Activated naive CD4-positive, alpha-beta T cell (primary cell): ENCODE measurements at places on chromosomes 6 and 20.

- no peak for DNase-seq
These were observed 30.6 kb downstream of the PREP start for GRCh38 chr6:105372142-105372848.

DNA sequence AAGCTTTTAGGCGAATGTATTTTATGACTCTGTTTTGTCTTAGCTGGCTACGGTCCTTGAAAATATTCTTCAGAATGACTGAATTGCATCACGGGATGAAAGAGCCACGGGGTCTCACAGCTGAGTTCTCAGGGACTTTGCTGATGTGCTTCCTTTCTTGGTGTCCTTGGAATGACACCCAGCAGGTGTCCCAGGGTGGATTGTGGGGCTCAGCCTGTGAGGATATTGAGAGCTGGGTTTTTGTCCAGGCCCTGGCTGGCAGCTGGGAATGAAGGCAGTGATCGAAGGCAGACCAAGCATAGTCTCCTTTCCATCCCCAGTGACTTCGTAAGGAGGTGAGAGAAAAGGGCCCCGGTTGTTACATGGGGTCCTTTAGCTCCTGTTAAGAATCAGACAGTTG, 18.8 kb upstream of the MAPK13 start:
- DNase-seq = no peak

DNA sequence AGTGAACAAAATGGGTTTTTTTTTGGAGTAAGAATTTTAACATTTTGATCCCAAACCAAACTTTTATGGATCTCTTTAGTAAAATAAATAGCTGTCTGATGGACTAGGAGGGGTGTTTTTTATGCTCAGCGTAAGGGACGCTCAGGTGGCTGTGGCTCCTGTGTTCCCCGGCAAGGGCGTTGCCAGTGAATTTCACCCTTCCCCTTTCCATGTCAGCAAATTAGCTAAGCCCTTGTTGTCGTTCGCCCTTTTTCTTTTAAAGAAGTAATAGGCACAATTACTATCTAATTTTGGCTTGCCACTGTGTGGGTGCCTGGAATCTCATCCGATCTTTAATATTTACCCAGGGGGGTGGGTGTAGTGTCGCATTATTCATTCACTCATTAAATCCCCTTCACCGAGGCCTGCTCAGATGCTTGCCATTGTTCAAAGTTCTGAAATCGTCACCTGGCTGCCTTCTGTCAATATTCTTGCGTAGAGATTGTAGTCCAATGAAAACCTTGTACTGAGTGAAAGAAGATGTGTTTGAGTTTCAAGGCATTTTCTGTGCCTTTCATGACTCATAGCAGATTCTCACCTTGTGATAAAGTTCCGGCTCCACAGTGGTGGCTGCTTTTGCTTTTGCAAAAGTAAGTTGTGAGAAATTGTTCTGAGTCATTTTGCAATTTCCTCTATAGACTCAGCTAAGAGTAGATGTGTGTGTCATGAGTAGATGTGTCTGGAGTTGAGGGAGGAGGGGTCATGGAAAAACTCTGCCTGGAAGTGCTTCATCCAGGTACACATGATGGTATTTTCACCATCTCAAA, 40.0 kb upstream of the CLDN20 start:
- no peak for DNase-seq

GRCh38 chr20:61949714-61950640, 115.7 kb downstream of the TAF4 start:
- DNase-seq = no peak

DNA sequence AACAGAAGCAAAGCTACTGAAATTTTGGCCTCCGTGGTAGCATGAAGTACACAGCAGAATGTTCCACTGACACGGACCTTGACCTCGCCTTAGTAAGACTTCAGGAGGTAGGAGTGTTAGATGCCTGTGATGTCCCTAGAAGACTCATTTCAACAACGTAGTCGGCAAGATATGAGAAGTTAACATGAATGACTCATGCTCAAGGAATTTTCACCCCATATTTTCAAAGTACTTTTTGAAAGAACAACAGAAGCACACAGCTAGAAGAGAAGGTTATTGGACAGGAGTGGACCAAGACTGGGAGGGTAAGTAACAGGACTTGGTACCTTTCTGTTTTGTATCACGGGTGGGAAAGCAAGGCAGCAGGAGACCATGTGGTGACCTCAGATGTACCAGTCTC, 78.0 kb downstream of the DZANK1 start:
- DNase-seq = no peak

- no peak for DNase-seq
These were observed 189.3 kb downstream of the ERMARD start for GRCh38 chr6:169940481-169941271.

DNA sequence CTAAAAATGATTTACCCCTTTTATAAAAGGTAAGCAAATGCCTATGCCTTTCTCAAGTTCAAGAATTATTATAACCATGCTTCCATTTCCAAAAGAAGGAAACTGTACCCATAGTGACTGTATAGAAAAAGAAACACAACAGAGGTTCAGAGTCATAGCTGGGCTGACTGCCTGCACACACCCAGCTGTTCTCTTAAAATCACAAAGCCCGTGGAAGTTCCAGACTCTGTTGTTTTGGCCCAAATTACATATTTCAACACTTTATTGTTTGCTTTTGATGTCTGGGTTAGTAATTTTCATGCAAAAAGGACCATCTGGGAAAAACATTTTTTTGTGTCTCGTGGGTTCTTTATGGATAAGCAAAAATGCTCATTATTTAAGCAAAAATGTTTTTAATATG, 99.2 kb downstream of the LCA5 start:
- no peak for DNase-seq

- DNase-seq = no peak
These were observed 112.3 kb downstream of the ARID1B start for GRCh38 chr6:156889469-156889868.

GRCh38 chr6:154111025-154111424, 72.0 kb downstream of the OPRM1 start:
- no peak for DNase-seq

DNA sequence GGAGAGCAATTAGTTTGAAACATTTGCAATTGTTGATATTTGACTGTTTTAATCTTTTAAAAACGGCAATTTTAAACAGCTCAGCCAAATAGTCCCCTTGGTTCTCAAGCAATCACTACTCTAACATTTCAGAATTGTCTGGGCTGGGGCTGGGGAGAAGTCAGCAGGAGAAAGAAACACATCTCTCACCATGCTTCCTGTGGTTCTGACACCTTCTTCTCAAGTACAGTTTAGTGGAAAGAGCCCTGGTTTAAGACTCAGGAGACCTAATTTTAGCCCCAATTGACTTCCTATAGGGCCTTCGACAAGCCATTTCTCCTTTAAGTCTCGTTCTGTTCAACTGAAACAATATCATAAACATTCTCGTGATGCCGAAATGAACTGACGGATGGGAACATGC, 168.4 kb upstream of the CDYL start:
- no peak for DNase-seq

GRCh38 chr6:137589067-137589848, 95.1 kb upstream of the OLIG3 start:
- no peak for DNase-seq

DNA sequence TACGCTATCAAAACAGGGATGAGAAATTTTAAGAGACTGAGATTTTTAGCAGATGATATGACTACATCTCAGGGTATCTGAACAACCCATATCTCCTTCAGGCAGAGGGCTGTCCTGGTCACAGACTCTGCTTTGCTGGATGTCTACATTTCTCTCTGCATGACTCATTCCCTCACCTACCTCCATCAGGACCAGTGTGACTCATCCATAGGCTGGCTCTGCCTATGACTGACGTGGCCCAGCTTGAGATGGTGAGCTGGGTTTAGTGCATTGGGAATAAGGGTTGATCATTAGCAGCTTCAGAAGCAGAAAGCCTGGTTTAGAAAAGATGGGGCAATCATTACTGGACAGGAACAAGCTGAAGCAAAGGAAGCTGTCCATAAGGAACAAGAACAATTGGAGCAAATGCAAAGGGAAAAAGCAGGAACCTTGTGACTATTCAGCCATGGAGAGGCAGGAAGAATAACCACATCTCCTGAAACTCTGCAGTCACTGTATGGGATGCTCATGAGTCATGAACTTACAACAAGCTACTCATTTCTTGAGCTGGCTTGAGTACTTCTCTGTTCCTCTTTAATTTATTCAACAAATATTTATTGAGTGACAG, 86.4 kb upstream of the CBLN4 start:
- DNase-seq = no peak

DNA sequence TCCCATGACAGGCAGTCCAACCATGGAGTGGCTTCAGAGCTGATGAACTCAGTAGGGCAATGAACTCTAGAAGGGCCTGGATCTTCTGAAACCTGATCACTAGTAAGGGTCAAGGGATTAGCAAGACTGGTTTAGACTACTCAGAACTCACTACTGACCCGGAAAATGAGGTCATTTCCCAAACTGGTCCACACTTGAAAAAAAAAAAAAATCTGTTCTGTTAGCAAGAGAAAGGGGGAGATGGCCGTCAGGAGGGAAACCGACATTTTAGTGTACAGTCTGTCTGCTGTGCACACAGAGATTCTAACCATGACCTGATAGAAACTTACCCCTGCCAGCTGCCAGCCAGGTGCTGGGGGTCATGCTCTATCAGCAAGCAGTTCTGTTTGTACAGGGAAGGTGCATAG, 262.4 kb upstream of the AGPAT4 start:
- no peak for DNase-seq

DNA sequence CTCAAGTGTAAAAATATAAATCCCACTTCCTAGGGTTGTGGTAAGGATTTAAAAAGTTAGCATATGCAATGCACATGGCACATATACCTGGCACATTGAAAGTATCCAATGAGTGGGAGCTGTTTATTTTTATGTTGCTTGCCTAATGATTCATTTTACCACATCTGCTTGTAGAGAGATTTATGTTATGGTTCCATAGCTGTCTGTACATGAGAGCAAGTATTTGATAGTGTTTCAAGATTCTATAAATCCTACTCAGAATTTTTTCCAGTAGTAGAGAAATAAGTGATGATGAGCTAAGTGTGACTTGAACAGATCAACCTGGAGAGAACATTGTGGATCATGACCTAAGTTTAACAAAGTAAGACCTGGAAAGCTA, 125.3 kb upstream of the SPTLC3 start:
- DNase-seq = no peak

DNA sequence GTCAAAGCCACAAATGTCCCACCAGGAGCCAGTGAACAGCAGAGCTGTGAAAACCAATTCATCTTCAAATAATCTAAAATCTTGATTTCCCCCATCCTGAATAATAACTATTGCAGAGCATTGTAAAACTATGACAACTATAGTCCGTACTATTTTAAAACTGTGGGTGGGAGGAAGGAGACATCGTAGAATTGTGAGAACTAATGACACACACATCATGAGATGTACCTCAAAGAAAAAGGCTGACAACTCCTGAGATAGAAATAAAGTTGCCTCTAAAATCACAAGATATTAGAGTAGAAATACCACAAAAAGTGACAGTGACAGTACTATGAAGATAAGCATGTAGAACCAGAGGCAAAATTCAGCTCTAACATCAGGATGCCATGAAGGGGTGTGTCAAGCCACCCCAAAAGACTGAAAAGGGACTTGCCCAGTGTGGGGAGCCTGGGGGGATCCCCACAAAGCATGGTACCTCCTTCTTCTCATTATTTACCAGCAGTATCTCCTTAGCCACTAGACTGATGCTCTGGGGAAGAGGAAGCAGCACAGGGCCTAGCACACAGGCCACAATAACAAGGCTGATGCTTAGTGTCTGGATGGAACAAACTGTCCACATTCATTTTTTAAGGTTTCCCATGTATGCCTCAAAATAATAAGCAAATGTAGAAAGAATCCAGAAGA, 13.4 kb downstream of the NAPB start:
- no peak for DNase-seq

DNA sequence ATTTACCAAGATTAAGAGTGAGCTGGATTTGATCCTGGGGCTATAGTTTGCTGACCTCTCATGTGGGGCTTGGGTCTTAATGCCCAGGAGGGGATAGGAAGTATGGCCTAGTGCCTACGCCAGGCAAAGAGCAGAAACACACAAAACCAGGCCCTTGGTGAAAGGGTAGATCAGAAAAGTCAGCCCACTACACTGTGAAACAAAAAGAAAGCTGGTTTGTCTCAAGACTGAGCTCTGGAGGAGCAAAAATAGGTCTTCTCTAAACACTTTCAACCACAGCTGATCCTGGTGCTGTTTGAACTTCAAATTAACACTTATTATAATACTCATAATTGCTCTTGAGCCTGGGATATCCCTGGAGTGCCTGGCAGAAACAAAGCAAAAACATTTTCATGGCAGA, 75.1 kb upstream of the MAP7 start:
- no peak for DNase-seq

GRCh38 chr6:148967011-148967520, 220.2 kb downstream of the UST start:
- DNase-seq = no peak

DNA sequence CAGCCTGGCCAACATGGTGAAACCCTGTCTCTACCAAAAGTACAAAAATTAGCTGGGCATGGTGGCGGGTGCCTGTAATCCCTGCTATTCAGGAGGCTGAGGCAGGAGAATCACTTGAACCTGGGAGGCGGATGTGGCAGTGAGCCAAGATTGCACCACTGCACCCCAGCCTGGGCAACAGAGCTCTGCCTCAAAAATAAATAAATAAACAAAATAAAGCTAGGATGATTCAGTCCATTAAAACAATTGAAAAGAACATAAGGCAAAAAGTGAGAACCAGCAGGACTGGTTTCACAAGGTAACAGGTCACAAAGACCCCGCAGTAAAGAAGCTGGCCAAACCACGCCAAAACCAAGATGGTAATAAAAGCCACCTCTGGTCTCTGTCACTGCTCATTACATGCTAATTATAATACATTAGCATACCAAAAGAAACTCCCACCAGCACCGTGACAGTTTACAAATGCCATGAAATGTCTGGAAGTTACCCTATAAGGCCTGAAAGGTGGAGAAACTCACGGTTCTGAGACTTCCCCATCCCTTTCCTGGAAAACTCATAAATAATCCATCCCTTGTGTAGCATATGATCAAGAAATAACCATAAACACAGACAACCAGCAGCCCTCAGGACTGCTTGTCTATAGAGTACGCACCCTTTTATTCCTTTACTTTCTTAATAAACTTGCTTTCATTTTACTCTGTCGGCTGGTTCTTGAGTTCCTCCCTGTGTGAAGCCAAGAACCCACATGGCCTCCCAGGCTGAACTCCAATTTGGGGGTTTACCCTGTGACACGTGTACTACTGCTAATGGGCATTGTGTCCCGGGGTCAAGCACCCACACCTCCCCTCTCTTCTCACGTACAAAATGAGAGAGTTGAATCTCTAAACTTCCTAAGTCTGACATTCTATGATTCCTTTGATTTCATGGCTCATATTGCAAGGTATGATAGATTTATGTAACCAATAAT, 10.2 kb downstream of the LAMA4 start:
- no peak for DNase-seq
